ENCODE measurements at places on chromosomes 5 and 9.

- no peak for DNase-seq
Observed at GRCh38 chr5:56514245-56514644, 281.1 kb upstream of the ANKRD55 start.

GRCh38 chr5:29016067-29016466 is 1977.7 kb upstream of the CDH9 start:
- DNase-seq: no peak

GRCh38 chr5:9069650-9070049 is 476.2 kb downstream of the SEMA5A start:
- peak; percentile 29 for DNase-seq

- DNase-seq: no peak
Observed at GRCh38 chr5:94432499-94432898, 185.9 kb downstream of the KIAA0825 start.

DNA sequence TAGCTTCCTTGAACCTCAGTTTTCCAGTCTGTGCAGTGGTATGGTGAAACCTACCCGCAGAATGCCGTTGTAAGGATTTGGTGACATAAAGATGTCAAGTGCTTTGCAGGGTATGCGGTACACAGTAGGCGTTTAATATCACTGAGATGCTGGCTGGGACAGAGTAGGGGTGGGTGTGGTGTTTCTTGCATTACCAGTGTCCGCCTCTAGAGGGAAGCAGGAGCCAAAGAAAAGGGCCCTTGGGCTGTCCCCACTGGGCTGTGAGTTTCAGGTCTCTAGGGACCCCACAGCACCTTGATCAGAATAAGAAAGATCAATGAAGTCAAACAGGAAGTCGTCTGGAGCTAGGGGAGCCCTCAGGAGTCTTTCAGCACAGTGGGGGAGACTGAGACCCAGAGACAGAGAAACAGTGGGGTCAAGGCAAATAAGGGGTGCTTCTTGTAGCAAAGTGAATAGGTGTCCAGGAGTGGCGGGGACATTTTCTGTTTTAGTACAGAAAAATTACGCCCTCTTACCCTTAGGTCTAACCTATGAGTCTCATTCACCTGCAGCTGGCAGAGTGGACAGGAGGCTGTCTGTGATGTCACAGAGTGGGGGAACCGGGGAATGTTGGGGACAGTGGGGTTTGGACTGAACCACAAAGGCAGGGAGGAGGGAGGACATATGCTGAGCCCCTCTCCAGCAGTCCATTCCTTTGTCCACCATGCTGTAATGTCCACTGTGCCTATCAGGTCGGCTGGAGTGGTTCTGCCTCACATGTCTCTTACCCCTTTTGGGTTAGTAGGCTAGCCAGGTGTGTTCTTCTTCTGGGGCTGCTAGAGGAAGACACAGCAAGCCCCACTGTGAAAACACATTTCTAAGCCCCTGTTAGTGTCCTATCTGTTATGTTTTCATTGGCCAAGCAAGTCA is 4.7 kb upstream of the TEX53 start:
- peak; percentile 37 for DNase-seq

Measured in RPMI7951 (cell line).